HuH-7 (cell line): ENCODE measurements at places on chromosomes 7 and 10.
A peak's percentile ranks its signal among the peaks of the same experiment; 100 is the strongest.

DNA sequence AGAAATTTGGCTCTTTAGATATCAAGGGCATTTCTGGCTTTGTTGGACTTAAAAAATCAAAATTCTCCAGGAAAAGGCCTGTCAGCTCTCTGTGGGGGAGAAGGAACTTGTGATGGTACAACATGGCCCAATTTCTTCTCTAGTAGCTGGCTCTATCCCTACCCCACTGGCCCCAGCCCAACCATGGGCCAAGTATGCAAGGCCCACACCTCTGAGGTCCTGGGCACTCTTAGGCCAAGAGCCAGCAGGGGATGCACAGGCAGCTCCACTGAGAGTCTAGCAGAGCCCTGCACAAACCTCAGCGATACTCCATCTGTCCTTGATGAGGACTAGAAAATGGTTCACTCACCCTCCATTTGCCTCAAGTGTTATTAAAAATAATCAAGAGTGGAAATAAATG is 261.2 kb downstream of the C7orf25 start:
- no peak for DNase-seq

DNA sequence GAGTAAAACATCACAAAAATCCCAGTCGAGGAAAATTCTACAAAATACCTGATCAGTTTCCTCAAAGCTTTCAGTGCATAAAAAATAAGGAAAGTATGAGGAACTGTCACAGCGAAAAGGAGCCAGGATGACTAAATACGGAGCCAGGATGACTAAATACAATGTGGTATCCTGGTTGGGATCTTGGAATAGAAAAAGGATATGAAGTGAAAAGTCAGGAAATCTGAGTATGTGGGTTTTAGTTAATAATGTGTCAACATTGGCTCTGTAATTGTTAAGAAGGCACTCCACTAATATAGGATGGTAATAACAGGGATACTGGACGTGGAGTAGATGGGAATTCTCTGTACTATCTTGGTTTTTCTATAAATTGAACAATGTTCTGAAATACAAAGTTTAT is 175.5 kb downstream of the SUGCT start:
- no peak for DNase-seq

DNA sequence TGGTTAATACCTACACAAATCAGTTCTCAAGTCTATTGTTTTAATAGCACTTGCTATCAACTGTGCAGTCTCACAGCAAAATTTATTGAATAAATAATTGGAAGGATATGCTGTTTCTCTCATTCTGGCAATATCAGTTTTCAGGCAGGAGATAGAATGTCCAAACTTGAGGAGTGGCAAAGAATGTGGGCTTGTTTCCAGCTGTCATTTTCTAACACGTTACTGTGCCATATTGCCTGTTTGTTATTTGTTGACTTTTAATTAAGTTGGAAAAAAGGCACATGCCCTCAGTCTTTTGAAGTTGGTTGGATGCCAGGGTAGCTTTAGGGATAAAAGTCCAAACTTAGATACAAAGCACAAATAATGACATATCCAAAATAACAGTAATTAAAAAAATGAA is 52.2 kb downstream of the MAGI2 start:
- DNase-seq = no peak

- no peak for DNase-seq
Observed at GRCh38 chr10:63129888-63130287, 3.2 kb upstream of the NRBF2 start.

DNA sequence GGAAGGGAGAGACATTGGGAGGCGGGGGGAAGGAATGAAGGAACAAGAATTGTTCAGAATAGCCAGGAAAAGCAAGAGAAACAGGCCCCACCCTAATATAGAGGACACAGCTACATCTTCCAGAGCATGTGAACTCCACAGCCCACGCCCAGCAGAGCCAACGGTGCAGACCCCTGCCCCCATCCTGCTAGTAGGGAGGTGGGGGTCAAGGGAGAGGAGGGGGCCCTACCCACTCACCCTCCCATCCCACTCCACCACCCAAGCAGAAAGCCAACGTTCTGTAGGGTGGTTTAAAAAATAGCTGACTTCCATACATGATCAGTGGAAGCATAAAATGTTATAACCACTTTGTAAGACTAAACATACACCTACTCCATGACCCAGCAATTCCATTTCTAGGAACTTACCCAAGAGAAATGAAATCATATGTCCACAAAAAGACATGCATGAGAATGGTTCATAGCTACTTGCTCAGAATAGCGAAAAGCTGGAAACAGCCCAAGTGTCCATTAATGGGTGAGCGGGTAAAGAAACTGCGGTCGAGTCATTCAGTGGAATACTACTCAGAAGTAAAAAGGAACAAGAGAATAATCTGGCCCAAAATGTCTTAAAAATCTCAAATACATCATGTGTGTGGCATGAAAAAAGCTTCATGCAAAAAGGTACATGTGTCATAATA is 31.8 kb downstream of the CTBP2 start:
- no peak for DNase-seq

GRCh38 chr7:7662527-7662926 is 22.0 kb downstream of the UMAD1 start:
- no peak for DNase-seq

DNA sequence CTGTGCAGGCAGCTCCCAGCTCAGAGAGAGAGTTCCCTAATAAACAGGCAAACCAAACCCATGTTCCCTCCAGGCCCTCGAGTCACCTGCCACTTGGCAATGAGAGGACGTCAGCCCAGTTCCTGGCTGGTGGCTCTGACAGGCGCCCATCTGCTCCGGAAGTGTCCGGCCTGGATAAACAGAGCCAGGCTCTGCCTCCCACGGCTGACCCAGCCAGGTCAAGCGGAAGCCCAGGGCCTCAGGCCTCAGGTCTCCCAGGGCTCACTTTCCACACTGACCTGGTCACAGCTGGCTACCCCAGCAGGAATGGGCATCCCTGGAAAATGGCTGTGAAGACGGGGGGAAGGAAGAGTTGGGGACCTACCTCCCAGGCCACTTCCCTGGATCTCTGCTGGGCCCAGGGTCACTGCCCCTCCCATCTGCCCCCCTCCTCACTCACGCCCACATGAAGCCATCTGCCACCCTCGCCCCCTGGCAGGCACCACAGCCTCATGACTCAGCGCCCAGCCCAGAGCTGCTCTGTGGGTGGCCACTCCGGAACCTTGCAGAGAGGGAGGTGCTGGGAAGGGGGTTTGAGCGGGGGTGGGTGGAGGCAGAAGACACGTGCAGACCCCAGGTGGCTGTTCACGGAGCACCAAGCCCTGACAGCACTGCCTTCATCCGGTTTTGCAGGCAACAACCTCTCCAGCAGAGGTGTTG is 37.4 kb upstream of the DUSP5 start:
- DNase-seq = no peak

DNA sequence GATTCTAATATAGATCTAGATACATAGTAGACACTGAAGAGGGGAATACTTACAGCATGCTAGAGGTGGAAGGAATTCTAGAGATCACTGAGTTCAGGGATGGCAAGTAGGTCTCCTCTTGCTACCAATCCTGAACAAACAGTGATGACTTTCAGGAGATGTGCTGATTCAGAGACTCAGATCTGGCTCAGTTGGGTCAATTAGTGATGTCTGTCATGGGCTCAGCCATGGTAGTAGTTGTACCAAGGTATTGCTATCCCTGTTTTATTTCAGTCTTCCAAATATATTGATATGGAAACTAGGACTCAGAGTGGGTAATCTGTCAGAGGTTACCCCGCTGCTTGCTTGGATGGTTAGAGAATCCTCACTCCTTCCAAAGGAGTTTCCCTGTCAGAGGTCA is 38.5 kb downstream of the UNC5B start:
- DNase-seq = no peak

GRCh38 chr7:67625257-67625737 is 628.7 kb downstream of the TYW1 start:
- peak; percentile 91 for DNase-seq

DNA sequence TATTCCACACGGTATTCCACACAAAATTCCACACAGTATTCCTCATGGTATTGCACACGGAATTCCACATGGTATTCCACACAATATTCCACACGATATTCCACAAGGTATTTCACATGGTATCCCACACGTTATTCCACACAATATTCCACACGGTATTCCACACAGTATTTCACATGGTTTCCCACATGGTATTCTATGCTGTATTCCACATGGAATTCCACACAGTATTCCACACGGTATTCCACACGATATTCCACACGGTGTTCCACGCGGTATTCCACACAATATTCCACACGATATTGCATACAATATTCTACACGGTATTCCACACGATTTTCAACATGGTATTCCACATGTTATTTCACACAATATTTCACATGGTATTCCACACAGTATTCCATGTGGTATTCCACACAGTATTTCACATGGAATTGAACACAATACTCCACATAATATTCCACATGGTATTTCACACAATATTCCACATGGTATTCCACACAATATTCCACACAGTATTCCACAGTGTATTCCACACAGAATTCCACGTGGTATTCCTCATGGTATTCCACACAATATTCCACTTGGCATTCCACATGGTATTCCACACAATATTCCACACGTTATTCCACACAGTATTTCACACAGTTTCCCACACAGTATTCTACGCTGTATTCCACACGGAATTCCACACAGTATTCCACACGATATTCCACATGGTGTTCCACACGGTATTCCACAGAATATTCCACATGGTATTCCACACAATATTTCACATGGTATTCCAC is 136.0 kb upstream of the CHST15 start:
- no peak for DNase-seq

GRCh38 chr7:106583100-106583499 is 77.9 kb downstream of the CCDC71L start:
- DNase-seq = no peak

GRCh38 chr10:46227936-46228562 is 58.7 kb upstream of the ANTXRL start:
- no peak for DNase-seq

GRCh38 chr10:84695902-84696301 is 367.5 kb downstream of the CCSER2 start:
- DNase-seq = no peak

DNA sequence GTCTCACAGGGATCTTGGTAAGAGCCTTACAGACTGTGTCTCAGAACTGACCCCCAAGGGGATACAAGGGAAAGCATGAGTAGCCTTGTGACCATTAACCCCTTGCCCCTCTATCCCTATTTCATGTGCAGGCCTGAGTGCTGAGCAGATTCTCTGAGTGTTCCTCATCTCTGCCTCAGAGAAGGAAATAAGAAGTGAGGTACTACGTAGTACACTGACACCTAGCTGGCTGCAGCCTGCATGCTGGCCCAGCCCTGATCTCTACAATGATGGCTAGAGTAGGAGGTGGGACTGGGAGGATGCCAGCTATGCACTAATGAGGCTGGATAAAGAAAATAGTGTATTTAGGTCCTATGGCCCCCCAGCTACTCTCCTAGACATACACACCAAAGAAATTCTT is 174.9 kb upstream of the HPS1 start:
- no peak for DNase-seq

DNA sequence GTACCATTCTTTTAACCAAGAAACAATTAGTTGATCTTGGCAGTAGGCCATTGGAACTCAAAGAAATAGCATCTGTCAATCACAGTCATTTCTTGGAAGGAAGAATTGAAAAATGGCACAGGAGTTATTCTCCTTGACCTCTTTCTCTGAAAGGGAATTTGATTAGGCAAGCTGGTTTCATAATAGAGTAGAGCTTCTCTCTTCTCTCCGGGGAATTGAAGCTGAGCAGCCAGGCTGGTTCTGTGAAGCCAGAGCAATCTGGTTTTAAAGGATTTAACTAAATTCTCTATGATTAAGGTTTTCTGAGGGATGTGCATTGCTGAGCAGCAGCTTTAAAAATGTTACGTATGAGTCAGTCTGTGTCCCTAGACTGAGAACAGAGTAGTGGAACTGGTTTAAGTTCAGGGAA is 70.2 kb downstream of the AHCYL2 start:
- DNase-seq = no peak

GRCh38 chr7:3393862-3394261 is 92.8 kb downstream of the SDK1 start:
- no peak for DNase-seq
